ENCODE measurements at places on chromosomes 1 and 21.

GRCh38 chr1:24570265-24571125, 14.6 kb downstream of the NCMAP start:
- no peak for DNase-seq

GRCh38 chr1:158019171-158019868, 25.9 kb downstream of the KIRREL1 start:
- DNase-seq, result no peak

- DNase-seq, result no peak
Observed at GRCh38 chr1:226589008-226589733, 40.6 kb downstream of the STUM start.

DNA sequence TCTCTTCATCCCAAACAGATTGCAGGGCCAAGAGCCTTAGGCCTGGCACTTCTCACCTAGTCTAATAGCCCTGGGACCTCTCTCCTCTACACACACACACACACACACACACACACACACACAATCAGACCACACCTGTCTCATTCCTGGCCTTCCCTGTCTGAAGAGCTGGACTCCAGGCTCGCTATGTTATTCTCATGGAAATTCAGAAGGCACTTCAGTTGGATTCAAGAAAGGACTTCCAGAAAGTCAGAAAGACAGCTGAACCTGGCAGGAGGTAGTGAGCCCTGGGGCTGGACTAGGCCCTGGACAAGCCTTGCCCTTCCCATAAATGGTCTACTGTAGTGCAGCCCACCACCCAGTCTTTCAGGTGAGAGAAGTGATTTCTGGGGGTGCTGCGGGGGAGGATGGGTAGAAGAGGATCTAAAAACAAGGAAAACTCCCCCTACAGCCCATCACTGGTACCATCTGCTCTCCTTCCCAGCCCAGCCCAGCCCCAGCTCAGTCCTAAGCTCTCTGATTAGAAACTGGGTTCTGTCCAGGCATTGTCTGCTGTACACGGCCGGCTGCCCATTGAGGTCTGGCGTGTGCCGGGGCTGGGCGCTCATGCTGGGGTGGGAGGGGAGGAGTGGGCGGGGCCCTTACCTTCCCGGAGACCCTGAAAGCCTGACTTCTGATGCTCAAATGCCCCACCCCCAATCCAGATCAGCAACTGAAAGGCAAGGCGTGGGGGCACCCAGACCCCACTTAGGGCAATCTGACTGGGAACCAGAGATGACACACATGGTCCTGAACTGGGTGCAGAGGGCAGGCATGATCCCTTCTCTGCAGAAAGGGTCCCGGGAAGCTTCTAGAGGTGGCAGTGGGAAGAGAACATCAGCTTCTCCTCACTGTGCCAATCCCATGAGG, 2.5 kb downstream of the KIF21B start:
- DNase-seq, result no peak

- DNase-seq, result no peak
Observed at GRCh38 chr1:111242805-111243523, 15.5 kb downstream of the CHI3L2 start.

- DNase-seq, result no peak
Observed at GRCh38 chr1:238466459-238466858, 575.7 kb upstream of the ZP4 start.

- no peak for DNase-seq
Observed at GRCh38 chr21:42533963-42534355, 20.3 kb downstream of the SLC37A1 start.

DNA sequence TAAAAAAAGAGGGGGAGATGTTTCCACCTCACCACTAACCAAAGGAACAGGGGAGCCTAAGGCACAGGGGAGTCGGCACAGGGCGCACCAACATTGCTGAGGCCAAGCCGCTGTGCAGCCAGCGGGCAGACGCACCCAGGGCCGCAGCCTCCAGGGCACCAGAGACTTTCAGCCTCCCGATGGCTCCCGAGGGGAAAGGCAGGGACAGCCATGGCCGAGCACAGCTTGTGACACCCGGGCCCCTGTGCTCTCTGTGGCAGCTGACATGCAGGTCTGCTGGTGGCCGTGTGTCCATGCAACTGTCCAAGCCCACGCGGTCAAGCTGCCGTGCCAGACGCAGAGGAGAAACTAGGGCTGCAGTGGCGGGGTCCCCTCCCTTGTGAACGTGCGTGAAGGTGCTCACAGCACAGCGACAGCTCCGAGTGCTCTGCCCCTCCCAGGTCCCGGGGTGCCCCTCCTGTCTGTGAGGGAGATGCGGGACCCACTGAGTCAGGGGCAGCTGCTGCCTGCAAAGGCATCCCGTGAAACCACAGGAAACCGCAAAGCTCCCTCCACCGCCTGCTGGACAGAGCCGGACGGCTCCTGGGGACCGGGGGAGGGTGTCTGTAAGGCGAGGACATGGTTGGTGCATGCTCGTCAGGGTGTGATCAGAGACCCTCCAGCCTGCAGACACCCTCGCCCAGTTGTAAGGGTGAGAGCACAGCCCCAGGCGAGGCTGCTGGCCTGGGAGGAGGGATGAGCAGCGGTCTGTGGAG, 2.5 kb downstream of the KRTAP10-11 start:
- no peak for DNase-seq

- no peak for DNase-seq
Observed at GRCh38 chr1:201602413-201603265, 63.7 kb downstream of the NAV1 start.

GRCh38 chr1:209577346-209577745, 6.2 kb upstream of the CAMK1G start:
- no peak for DNase-seq

DNA sequence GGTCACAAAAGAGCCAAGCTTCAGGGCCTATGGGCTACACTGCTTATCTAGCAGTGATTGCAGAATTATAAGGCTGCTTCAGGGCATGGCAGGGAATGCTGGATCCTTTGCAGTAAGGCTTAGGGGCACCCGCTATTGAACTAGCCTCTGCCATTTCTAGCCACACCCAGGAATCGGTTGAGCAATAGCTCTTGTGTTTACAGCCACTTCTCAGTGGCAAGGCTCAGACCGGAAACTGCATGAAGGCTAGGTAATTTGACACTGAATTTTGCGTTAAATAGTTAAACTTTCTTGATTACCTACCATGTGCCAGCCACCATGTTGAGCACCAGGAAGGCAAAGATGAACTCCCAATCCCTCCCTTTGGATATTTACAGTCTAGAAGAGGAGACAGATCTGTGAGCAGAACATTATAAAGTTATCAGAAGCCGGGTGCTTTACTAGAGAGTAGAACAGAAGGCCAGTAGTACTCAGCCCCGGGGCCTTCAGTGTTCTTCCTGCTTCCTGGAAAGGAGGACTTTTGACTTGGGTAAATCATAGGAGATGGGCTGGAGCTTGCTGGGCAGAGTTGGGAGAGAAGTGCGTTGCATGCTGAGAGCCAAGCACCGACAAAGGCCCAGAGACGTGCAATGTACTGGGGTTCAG, 98.6 kb upstream of the LPGAT1 start:
- peak; percentile 88 for DNase-seq

DNA sequence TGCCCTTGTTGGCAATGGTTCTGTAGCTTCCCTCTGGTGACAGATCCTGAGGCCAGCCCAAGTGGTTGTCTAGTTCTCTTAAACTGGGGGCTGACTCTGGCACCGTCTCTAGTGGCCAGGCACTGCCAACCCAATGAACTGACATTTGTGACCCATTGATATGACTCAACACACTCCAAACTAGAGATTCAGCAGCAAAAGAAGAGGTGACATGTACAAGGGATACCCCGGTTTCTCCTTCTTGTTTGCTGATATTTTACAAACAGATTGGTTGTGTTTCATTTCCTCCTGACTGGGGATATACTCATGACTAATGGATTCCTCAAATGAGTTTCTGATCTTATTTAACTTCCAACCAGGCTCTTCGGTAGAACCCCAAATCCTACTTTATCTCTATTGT, 65.9 kb upstream of the DNAJC6 start:
- DNase-seq, result no peak

DNA sequence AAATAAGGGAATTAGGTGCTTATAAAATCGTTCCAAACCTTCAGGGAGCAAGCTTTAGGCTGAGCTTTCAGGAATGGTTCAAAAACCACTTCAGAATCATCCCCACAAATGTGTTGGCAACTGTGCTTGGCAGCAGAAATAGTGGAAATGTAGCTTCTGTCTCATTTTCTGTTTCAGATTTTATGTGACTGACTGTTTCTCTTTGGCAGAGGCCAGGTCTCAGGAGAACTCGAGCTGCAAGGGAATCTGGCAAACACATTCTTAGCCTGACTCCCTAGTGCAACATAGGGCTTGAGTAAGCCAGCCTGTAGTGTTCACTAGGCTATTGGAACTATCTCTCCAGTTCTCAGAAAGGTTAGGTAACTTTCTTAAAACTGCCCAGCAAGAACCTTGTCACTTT, 128.6 kb downstream of the PLA2G4A start:
- DNase-seq, result no peak

- no peak for DNase-seq
Observed at GRCh38 chr21:15190412-15190811, 125.6 kb upstream of the NRIP1 start.

DNA sequence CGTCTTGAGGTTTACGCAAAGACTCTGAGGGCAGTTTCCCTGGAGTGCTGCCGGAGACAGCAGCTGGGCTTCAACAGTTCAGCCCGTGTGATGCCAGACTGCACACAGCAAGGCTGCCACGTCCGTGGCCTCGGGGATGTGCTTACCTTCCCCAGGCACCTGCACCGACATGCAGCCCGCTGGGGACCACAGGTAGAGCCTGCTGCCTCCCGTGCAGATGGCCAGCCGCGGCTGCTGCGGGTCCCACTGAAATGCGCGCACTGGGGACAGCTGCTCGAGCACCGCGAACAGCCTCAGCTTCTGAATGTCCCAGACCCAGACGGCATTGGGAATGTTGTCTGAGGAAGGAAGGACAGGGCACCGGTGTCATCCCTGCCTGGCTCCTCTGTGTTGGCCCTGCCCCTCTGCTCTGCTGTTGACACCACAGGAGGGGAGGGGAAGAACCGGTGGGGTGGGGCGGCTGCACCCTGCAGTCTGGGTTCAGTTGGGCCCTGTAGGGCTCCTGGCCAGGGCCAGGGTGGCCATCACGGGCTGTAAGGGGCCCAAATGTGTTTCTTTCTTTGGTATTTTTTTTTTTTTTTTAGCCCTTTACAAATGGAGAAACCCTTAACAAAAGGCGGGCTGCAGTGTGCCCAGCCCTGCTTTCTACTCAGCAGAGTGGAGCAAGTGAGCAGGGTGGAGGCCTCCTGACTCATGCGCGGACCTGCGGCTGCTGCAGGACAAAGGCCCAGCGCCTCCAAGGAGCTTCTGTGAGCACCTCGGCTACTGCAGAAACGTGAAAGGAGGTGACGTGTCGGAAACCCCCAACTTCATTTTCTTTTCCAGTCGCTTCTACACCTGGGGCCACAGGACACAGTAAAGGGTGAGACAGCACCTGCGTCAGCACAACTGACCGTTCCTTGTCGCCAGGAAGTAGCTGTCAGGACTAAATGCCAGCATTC, 6.8 kb downstream of the TPRG1L start:
- no peak for DNase-seq

DNA sequence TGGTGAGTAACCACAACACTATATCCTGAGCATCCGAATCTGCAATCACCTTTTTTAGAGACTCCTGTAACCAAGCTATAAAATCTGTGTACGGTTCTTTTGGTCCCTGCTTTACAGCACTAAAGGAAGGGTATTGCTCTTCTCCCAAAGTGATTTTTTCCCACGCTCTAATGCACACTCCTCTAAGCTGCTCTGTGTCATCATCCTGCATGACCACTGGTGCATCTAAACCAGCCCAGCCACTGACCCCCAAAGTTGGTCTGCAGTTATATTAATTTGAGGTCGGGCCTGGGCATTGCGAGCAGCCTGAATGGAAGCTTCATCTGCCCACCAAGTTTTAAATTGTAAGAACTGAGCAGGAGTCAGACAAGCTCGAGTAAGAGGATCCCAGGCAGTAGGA, 480.0 kb downstream of the PTPRU start:
- DNase-seq, result no peak

DNA sequence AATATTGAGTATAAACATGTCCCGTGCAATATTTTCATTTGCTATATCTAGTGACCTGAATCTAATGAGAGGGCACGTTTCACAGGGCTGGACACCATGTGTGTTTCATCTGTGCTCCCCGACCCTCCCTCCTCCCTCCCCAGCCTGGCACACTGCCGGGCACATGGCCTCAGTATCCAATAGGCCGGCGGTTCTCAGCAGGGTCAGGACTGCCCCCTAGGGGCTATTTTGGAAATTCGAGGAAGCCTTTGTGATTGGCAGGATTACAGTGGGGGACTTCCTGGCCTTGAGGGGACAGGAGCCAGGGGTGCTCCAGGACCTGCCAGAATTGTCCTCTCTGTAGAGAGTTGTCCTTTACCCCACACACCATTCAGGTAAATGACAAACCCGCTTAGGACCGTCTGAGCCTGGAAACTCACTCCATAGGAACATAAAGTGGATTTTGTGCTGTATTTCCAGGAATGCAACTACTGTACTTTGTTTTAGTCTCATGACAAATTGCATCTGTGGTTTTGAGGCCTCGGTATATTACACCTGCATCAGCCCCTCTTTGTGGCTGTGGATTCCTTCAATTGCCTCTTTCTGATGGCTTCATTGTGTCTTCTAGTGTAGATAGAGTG, 109.5 kb upstream of the SIM2 start:
- peak; percentile 2 for DNase-seq

- no peak for DNase-seq
Observed at GRCh38 chr21:38429011-38429410, 69.3 kb downstream of the ERG start.

GRCh38 chr1:101260556-101261350, 23.9 kb downstream of the S1PR1 start:
- no peak for DNase-seq

GRCh38 chr1:54606990-54607325, 16.4 kb downstream of the FAM151A start:
- no peak for DNase-seq

DNA sequence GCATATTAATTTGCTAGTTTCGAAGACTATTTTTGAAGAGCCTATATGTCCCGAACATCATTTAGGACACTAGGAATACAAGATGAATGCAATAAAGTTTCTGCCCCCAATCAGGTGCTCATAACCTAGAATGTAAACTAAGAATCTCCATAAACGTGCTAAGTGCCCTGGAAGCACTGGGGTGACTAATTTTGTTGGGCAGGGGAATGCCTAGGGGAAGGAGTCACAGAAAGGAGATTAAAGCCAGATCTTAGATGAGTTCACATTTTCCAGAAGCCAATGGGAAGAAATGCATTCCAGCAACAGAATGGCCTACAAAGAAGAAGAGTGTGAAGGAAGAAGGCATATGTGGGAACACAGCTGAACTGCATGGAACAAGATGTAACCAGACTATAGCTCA, 19.5 kb downstream of the SCYL3 start:
- DNase-seq, result no peak

- no peak for DNase-seq
Observed at GRCh38 chr1:167344112-167344511, 123.4 kb downstream of the POU2F1 start.
